Mammary microvascular endothelial cell (primary cell): ENCODE measurements at places on chromosomes 5 and 9. TPM values are rescaled to one million over a fixed set of nuclear protein-coding genes. Genes with fewer than 3 reads are reported as not detected.

Gene TRMT10B
- 1.6 and 2.3 TPM in 2 replicates for total RNA-seq

Gene PCDHGA6
- 0.73 and 1.2 TPM in 2 replicates for total RNA-seq

Gene PKD2L2
- not detected in 2 replicates for total RNA-seq

Gene C9orf43
- 0.13 and 0.39 TPM in 2 replicates for total RNA-seq

Gene IL13
- total RNA-seq = not detected in 2 replicates

Gene ARHGEF39
- total RNA-seq = 3.1 and 3.5 TPM in 2 replicates

Gene SNX18
- 17.0 and 17.3 TPM in 2 replicates for total RNA-seq

Gene CTSV
- 1.3 and 2.2 TPM in 2 replicates for total RNA-seq

Gene FBXL7
- 14.7 TPM in 2 replicates for total RNA-seq

Gene ADCY2
- total RNA-seq = not detected in 2 replicates

Gene AIF1L
- 18.6 and 19.2 TPM in 2 replicates for total RNA-seq

Gene GPR150
- total RNA-seq = 1.5 and 1.9 TPM in 2 replicates

Gene FAXDC2
- total RNA-seq = 2.3 and 2.9 TPM in 2 replicates

Gene ZNF454
- total RNA-seq = 0.47 and 0.74 TPM in 2 replicates

Gene ZMAT2
- total RNA-seq = 34.9 and 45.4 TPM in 2 replicates

Gene FAM170A
- total RNA-seq = not detected in 2 replicates

Gene MYMK
- not detected in 2 replicates for total RNA-seq

Gene NUTM2G
- total RNA-seq = not detected in 2 replicates

Gene GFI1B
- not detected in 2 replicates for total RNA-seq

Gene STXBP1
- 48.8 and 49.9 TPM in 2 replicates for total RNA-seq

Gene PRR7
- 12.1 and 18.9 TPM in 2 replicates for total RNA-seq

Gene CTXN3
- not detected in 2 replicates for total RNA-seq

Gene GPR21
- total RNA-seq = 0.25 TPM in 1 of 2 replicates, not detected in the other

Gene NEUROG1
- not detected in 2 replicates for total RNA-seq

Gene SPOCK1
- 2.2 and 2.7 TPM in 2 replicates for total RNA-seq

Gene OR1Q1
- not detected in 2 replicates for total RNA-seq

Gene PCDHGA8
- total RNA-seq = 0.15 and 0.33 TPM in 2 replicates

Gene COX7C
- 378 and 478 TPM in 2 replicates for total RNA-seq

Gene TXNDC8
- total RNA-seq = not detected in 2 replicates

Gene IL5
- total RNA-seq = not detected in 2 replicates

Gene FOXD4
- total RNA-seq = not detected in 2 replicates

Gene CDH9
- total RNA-seq = not detected in 2 replicates

Gene OR1J2
- total RNA-seq = not detected in 2 replicates

Gene MEIKIN
- not detected in 2 replicates for total RNA-seq

Gene COL5A1
- 10.1 and 14.1 TPM in 2 replicates for total RNA-seq

Gene ANKDD1B
- not detected in 2 replicates for total RNA-seq

Gene HRH2
- not detected in 2 replicates for total RNA-seq

Gene PDE4D
- total RNA-seq = 12.3 and 17.8 TPM in 2 replicates

Gene CYFIP2
- 35.8 and 40.0 TPM in 2 replicates for total RNA-seq

Gene BAAT
- not detected in 2 replicates for total RNA-seq

Gene PCA3
- total RNA-seq = 0.13 and 0.34 TPM in 2 replicates

Gene PCDHB2
- total RNA-seq = 0.40 and 1.7 TPM in 2 replicates

Gene SLC31A2
- total RNA-seq = 6.7 and 7.5 TPM in 2 replicates

Gene RXRA
- total RNA-seq = 20.9 and 22.4 TPM in 2 replicates

Gene NR5A1
- total RNA-seq = not detected in 2 replicates

Gene SPATA31E1
- not detected in 2 replicates for total RNA-seq
